ENCODE measurements at places on chromosomes 6 and 20.

- no peak for DNase-seq
Observed at GRCh38 chr6:105458551-105458950, 55.7 kb upstream of the PREP start.

- DNase-seq = peak; percentile 95
Observed at GRCh38 chr6:16681260-16681873, 79.9 kb downstream of the ATXN1 start.

GRCh38 chr20:46951840-46952497 lies 57.3 kb downstream of the EYA2 start:
- DNase-seq = no peak

GRCh38 chr6:138590796-138591709 lies 91.8 kb upstream of the NHSL1 start:
- DNase-seq = peak; percentile 67

DNA sequence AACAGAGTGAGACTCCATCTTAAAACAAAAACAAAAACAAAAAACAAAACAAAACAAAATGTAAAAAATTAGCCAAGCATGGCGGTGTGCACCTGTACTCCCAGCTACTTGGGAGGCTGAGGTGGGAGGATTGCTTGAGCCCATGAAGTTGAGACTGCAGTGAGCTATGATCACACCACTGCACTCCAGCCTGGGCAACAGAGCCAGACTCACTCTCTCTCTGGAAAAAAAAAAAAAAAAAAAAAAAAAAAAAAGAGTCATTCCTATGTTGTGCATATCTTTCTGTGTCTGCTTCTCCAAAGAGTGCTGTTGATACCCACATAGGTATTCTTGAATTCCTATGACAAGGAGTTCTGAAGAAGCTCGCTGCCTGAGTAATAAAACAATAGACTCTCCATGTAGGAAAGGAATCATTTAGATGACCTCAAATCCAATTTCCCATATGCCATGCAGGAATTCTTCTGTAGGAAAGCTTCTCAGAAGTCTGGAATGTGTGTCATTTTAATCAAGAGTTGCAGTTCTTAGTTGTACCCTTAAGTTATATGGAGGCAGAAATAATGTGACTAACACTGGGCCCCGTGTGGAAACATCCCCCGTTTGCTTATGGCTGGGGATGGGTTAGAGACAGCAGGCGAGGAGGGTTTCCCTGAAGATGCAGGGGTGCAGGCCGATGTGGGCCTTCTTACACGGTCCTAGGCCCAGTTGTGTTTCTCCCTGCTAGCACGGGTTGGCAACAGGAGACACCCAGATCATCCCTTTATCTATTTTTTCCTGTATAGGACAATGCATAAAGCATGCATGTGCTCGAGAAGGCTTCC lies 79.4 kb downstream of the ZDHHC14 start:
- no peak for DNase-seq

GRCh38 chr6:133393891-133394290 lies 152.7 kb downstream of the EYA4 start:
- no peak for DNase-seq
